Activated T-cell treated with anti-CD3 and anti-CD28 coated beads for 24 hours (primary cell): ENCODE measurements at places on chromosomes 7 and 10.

DNA sequence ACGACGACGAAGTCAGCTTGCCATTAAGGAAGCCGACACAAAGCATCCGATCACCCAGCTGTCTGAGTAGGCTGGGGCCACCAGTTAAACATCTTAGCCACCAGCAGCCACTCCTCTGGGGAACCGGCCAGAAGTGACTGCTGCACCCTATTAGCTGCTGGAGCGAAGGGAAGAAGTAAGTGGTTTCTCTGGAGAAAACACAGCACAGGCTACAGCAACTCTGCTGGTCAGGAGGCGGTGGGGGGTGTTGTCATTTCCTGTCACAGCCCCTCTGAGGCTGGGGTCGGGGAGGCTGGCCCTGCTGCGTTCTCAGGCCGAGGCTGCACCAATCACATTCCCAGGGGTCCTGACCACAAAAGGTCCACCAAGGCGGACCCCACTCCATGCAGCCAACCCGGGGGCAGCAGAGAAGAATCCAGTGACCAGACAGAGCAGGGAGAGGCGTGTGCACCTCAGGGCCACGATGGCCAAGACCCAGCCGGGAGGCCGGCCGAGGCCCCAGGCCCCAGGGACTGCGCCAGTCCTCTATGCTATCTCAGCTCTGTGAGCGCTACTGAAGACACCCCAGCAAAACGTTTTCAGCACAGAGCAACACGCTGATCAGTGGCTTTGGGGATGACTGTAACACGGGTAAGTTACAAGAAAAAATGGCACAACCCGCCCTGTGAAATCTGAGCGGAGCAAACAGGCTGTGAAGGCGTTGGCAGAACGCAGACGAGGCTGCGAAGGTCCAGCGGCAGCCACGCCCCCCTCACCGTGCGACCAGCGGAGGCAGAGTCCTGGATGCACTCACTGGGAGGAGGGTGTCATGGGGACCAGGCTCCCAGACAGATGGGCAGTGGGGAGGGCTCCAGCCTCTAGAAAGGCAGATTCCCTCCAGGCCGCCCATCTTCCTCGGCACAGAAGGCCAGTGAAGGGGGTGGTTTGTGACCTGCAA, 24.8 kb downstream of the STK32C start:
- DNase-seq = no peak

DNA sequence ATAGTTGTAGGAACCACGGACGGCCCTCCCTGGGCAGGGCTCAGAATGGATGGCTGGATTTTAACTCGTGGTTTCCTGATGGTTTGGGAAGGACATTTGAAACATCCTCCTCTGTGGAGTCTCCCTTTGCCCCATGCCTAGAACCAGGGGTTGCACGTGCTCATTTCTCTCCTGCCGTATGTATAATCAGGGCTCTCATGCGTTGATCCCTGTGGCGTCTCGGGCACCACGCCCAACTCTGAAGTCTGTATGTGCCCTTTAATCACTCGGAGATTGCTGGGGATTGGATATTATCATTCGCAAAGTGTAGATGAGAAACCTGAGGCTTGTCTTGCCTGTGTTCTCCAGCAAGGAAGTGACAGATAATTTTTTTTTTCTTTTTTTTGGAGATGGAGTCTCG, 257.1 kb downstream of the CAMK1D start:
- no peak for DNase-seq

DNA sequence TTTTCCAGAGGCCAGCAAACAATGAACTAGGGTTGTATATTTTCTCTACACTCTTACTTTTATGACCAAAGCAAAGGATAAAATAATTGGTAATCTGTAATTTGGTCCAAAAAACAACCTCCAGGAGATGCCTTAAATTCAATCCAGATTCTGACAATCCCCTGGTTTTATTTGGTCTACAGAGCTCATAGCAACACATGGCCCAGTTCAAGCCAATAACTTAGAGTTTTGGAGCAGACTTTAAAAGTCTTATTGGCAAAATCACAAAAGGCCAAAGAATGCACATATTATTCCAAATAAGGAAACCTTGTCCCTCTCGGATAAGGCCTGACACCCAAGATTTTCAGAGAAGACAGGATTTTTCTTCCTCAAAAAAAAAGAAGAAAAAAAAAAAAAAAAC, 51.9 kb downstream of the SORBS1 start:
- no peak for DNase-seq

DNA sequence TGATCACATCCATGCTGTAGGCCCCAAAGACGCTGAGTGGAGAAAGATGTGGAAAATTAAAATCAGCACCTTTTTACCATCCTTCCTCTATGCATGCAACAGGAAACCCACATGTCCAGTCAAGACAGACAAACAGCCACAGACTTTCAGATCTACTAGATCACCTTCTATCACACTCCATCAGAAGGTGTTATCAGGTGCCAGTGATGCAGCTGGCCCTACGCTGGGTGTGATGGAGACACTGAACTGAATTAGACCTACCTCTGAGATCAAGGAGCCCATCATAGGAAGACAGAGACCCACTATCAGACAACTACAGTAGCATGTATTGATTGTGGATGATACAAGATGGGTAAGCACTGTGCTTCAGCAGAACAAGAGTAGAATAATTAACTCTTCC, 15.5 kb downstream of the CYP3A4 start:
- no peak for DNase-seq

DNA sequence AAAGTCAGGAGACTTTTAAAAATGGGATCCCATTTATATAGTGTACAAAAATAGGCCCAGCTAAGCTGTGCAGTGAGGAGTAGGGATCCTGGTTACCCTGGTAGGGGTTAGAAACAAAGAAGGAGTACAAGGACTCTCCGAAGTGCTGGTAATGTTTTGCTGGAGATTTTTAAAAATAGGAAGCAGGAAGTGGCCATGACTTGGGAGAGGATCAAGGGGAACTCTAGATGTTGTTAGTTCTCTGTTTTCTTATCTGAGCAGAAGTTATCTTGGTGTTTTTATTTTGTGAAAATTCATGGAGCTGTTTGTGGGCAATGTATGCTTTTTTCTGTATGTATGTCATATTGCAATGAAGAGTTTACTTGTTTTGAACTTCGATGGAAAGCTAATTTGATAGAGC, 373.9 kb downstream of the SFMBT2 start:
- no peak for DNase-seq

- no peak for DNase-seq
Observed at GRCh38 chr7:6167587-6168476, 104.6 kb downstream of the CYTH3 start.

GRCh38 chr10:132062641-132063390, 2.9 kb upstream of the JAKMIP3 start:
- no peak for DNase-seq

- DNase-seq = no peak
Observed at GRCh38 chr10:4470231-4470835, 355.7 kb upstream of the AKR1E2 start.

DNA sequence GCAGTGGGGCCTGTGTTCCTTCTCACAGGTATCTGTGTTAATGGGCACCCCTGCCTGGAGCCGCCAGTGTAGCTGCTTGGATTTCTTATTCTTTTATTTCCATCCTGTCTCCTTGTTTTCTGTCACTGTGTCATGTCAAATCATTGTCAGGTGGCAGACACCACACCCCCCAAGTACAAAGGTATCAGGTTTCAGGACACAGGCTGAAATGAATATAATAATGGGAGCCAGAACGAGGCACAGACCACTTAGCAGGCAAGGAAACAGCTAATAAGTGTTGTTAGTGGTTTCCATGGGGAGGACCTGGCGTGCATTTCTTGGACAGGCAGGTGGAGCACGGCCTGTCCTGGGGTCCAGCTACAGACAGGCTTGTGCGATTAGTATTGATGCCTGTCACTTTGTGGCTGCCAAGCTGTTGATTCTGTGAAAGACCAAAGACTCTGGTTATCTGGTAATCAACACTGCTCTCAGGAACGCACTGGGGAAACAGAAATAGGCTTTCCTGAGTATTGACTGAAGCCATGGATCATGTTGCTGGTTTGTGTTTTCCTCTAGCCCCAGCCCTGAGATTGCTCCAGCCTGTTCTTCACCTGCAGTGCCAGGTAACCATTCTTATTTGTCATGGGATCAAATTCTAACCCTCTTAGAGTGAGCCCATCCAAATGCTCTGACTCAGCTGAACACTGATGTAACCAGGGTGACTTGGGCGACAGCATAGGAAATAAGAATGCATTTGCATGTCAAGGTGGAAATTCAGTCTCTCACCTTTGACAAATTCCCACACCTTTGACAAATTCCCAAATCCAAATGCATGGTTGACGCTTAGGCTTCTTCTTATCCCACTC, 1002.0 kb downstream of the LRMDA start:
- DNase-seq = no peak

DNA sequence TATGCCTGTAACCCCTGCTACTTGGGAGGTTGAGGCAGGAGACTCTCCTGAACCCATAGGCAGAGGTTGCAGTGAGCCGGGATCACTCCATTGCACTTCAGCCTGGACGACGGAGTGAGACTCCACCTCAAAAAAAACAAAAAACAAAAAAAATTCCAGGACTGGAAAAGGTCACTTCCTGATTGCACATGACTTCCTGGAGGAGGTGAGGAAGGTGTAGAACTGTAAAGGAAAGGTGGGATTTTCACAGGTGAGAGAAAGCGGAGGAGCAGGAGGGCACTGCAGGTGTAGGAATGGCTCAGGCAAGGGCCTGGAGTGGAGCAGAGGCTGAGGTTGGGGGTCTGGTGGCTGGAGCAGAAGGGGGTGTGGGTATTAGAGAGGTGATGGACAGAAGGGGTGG, 3.2 kb upstream of the MUC3A start:
- DNase-seq = no peak

DNA sequence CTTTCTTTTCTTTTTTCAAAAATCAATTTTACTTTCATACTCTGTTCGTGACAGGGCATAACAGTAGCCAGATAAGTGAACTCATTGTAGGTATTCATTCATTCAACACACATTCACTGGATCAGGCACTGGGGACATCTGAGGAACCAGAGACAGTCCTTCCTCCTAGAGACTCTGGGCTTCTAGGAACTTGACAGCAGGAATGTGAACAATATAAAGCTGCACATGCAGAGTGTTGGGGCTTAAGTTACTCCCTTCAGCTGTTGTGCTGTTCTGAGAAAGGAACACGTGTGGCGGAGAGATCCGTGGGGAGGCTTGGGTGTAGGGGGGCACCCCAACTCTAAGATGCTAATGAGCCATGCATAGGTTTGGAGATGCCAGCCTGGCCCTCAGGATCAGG, 120.4 kb downstream of the PKD1L1 start:
- no peak for DNase-seq

DNA sequence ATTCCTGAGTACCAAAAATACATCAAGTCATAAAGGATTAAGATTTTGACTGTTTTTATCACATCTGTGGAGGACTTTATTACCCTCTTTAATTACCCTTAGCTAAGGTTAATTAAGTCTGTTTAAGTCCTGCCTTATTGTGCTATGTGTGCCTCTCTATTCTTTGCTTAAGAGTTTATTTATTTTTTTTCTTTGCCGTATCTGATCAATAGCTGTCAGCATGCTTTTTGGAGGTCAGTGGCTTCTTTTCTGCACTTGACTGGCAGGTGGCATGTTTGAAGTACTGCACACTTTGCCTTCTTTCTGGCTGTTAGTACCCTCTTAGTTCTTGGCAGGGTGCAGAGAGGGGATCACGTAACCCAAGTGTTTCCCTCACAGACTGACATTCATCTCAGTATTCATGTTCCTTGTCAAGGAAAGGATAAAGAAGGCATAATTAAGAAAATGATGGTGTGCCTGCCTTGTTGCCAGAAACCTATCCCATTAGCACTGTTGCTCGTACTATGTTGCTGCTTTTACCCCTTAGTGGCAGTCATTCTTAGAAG, 225.8 kb downstream of the EXOC4 start:
- DNase-seq = no peak

- DNase-seq = no peak
Observed at GRCh38 chr10:7414766-7415165, 3.9 kb upstream of the SFMBT2 start.

DNA sequence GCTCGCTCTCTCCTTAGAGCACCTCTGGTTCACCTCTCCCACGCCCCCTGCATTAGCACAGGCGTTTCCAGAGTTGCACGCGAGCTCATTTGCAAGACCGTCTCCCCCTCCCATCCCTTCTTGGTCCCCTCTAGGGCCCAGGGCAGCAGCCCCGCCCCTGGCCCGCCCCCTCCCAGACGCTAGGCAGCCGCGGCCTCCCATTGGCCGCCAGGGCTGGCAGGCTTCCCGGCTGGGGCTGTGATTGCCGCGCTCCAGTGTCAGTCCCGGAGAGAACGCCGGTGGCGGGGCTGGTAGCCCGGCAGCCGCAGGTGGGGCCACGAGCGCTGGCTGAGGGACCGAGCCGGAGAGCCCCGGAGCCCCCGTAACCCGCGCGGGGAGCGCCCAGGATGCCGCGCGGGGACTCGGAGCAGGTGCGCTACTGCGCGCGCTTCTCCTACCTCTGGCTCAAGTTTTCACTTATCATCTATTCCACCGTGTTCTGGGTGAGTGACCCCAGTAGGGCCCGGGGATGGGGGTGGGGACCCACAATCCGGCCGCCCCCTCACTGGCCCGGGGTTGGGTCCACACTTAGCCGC, at the start of gene TSPAN15:
TSS of gene TSPAN15 (plus strand) at position 257 of the 575 bp plus-strand sequence. CDS start at position 387, 130 bp downstream.
- DNase-seq = peak; percentile 74

- DNase-seq = no peak
Observed at GRCh38 chr7:16098585-16099179, 322.7 kb downstream of the CRPPA start.

DNA sequence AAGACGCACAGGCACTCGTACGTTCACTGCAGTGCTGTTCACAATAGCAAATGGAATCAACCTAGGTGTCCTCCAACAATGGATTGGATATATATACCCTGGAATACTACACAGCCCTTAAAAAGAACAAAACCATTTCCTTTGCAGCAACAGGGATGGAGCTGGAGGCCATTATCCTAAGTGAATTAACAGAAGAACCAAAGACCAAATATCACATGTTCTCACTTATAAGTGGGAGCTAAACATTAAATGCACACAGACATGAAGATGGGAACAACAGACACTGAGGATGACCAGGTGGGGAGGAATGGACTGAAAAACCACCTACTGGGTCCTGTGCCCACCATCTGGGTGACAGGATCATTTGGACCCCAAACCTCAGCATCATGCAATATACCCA, 52.0 kb upstream of the EBF3 start:
- DNase-seq = no peak

DNA sequence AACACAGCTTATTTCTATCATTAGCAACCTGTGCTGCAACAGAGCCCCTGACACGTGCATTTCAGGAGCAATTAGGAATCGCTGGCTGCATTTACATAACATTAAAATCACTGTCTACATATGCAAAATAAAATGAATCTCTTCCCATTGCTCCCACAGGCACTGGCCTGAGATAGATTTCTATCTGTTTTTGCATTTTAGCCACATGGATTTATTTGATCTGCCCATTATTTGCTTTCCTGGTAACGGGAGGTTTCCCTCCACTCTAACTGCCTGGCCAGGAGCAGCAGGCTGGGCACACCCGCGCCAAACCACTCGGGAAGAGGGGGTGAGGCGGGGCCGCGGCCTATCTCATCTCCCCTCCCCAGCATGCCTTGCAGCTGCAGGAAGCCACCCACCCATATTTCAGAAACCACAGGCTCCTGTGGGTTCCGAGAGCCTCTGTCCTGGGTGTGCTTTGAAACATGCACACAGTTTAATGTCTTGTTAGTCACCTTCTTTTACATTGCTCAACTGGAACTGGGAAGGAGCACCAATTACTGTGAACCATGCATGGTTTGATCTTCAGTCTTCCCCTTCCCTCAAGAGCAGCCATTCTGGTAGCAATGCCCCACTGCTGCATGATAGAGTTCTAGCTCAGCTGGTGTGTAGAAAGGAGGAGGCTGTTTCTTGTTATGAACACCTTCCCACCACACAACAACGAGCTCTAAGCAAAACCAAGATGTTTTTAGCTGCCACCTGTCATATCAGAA, 37.7 kb upstream of the IKZF1 start:
- peak; percentile 74 for DNase-seq

GRCh38 chr10:26863351-26864076, 2.8 kb upstream of the ABI1 start:
- no peak for DNase-seq
